Breast epithelium (tissue), 4 donors: ENCODE measurements at places on chromosomes 2 and 18. TPM values are rescaled to one million over a fixed set of nuclear protein-coding genes. Genes with fewer than 3 reads are reported as not detected.

GRCh38 chr2:202583709-202584219 is 51.0 kb upstream of the FAM117B start:
- no peak overlapping the region for H3K4me3 ChIP-seq
- H3K4me1 ChIP-seq, result no peaks in the 10 kb centered on the region
- DNase-seq, result no peak
- H3K27me3 ChIP-seq, result no peaks in the 10 kb centered on the region
- H3K27ac ChIP-seq, result no peak overlapping the region
- no peaks in the 10 kb centered on the region for H3K36me3 ChIP-seq

DNA sequence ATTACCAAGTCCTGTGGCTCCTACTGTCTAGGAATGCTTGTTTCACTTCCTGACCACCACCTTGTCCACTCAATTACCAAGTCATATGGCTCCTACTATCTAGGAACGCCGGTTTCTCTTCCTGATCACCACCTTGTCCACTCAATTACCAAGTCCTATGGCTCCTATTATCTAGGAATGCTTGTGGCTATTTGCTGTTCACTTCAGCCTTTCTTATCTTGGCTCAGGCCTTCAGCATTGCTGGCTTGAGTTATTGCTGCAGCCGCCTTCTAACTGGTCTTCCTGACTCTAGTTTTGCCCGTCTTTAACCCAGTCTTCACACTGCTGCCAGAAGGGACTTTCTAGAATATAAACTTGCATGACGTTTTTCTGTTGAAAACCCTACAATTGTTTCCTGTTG is 82.5 kb upstream of the GAREM1 start:
- no peaks in the 10 kb centered on the region for H3K36me3 ChIP-seq
- no peaks in the 10 kb centered on the region for H3K27me3 ChIP-seq
- H3K27ac ChIP-seq, result no peak overlapping the region
- no peaks in the 10 kb centered on the region for H3K4me1 ChIP-seq
- no peak for DNase-seq

- H3K27ac ChIP-seq, result no peak overlapping the region
- H3K36me3 ChIP-seq, result no peaks in the 10 kb centered on the region
- H3K4me3 ChIP-seq, result no peak overlapping the region
- no peaks in the 10 kb centered on the region for H3K4me1 ChIP-seq
Observed at GRCh38 chr2:190722835-190723234, 74.0 kb downstream of the NAB1 start.

DNA sequence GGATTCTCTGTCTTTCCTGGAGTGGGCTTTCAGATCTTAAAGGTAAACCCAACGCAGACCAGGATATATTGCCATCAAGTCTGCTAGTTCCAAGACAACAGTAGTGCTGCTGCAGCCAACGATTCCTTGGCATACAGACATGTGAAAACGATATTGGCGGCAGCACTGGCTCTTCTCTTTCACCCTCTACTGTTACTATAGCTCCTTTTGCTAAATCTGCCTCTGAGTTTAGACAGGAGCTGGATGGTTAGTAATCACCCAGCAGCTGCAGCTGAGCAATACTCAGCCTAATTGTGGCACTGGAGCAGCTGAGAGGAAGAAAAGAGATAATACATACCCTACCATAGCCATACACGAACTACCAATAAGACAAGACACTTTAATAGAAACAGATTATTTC is 4.0 kb downstream of the YES1 start:
- H3K4me1 ChIP-seq, result no peaks in the 10 kb centered on the region
- no peak overlapping the region for H3K4me3 ChIP-seq
- H3K27me3 ChIP-seq, result no peaks in the 10 kb centered on the region
- H3K36me3 ChIP-seq, result no peaks in the 10 kb centered on the region
- peak overlapping the region; percentile 25 for H3K27ac ChIP-seq

- no peaks in the 10 kb centered on the region for H3K27me3 ChIP-seq
- no peak overlapping the region for H3K27ac ChIP-seq
- H3K4me1 ChIP-seq, result no peaks in the 10 kb centered on the region
- no peak for DNase-seq
Observed at GRCh38 chr2:103594823-103595222, 833.0 kb downstream of the TMEM182 start.

GRCh38 chr2:226423498-226423960 is 376.1 kb downstream of the IRS1 start:
- H3K4me1 ChIP-seq, result no peaks in the 10 kb centered on the region
- no peak for DNase-seq
- no peak overlapping the region for H3K27ac ChIP-seq
- peak overlapping the region; percentile 40 for H3K4me3 ChIP-seq
- no peaks in the 10 kb centered on the region for H3K27me3 ChIP-seq

- peak overlapping the region; percentile 64 for H3K27ac ChIP-seq
- no peak for DNase-seq
- H3K27me3 ChIP-seq, result no peaks in the 10 kb centered on the region
- no peak overlapping the region for H3K4me3 ChIP-seq
- H3K4me1 ChIP-seq, result peaks cover 10% of the 10 kb centered on the region
Observed at GRCh38 chr2:47007223-47007825, 91.7 kb upstream of the MCFD2 start.

GRCh38 chr2:178891265-178891958 is 84.2 kb upstream of the TTN start:
- no peaks in the 10 kb centered on the region for H3K27me3 ChIP-seq
- DNase-seq, result no peak
- no peaks in the 10 kb centered on the region for H3K36me3 ChIP-seq
- H3K4me3 ChIP-seq, result no peak overlapping the region
- H3K4me1 ChIP-seq, result no peaks in the 10 kb centered on the region
- H3K27ac ChIP-seq, result no peak overlapping the region

DNA sequence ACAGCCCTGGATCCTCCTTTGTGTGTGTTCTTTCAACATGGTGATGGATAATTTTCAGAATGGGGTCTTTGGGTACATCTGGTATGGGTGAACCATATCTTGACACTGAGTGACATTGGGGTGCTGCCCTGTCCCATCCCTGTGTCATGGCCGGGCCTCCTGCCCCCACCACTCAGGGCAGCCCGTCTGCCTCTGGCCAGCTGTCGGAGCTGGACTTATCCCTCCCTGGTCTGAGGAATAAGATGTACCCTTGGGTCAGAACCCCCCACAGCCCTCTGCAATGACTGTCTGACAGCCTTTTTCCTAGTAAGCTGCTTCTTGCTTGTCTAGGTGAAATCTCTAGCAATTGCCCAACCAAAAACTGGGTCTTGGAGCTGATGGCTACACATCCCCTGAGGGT is 142.9 kb downstream of the SH3RF3 start:
- H3K4me3 ChIP-seq, result no peak overlapping the region
- no peaks in the 10 kb centered on the region for H3K36me3 ChIP-seq
- H3K27ac ChIP-seq, result no peak overlapping the region
- H3K27me3 ChIP-seq, result no peaks in the 10 kb centered on the region

DNA sequence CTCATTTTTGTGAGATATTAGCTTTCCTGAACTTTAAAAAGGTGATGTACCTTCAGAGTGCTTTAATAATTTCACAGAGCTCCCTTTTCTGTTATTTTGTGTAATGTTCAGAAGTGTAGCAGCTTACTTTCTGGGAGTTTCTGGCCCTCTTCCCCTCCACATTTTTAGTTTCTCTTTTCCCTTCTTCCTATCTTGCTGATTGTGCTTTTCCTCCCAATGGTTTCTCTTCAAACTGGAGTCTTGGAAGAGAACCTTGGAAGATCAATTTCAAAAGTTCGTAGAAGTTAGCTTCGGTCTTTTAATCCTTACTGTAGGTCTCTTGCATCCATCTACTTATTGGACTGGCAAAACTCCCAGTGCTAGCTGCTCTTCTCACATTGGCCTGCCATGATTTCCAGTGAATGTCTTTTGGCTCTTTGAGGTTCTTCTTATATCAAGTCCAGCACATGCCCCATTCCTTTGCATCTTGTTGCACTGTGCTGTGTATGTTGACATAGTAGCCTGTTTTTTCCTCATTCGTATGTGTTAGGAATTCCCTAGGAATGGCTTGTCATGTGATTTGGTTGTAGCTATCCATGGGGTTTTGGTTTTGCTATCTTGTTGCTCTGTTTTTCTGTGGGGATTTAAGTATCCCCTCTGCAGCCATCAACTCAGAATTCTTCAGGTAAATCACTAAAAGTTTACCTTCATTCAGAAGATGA is 7.8 kb downstream of the CCNT2 start:
- H3K4me3 ChIP-seq, result no peak overlapping the region
- no peak for DNase-seq
- H3K27ac ChIP-seq, result no peak overlapping the region
- no peaks in the 10 kb centered on the region for H3K36me3 ChIP-seq

DNA sequence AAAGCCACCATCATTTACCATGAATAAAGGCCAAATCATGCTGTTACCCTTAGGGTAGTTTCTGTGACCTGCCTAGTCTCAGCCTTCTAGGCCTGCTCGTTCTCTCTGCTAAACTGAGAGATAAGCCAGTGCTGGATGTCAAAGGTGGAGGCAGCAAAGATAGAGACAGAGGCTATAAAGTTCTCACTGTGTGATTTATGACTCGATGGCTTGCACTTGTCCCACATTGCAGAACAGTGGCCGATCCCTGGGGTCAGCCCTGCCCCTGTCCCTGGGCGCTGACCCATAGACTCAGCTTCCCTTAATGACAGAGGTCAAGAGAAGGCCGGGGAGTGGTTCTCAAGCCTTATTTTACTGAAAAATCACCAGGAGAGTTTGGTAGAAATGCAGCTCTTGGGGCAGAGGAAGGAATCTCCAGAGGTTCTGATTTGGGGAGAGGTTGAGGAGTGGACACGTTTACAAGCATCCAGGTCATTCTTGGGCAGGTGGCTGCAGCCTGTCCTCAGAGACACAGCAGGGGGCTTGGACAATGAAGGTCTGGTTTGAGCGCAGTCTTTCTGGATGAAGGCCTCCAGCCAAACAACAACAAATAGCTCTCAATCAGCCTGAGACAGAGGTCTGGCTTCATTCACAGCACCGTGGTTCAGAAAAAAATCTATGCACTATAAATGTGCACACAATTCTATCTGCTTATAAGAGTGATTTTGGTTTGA is 143.5 kb downstream of the ACKR3 start:
- H3K36me3 ChIP-seq, result no peaks in the 10 kb centered on the region
- no peaks in the 10 kb centered on the region for H3K27me3 ChIP-seq
- no peak overlapping the region for H3K4me3 ChIP-seq
- no peak overlapping the region for H3K27ac ChIP-seq
- no peaks in the 10 kb centered on the region for H3K4me1 ChIP-seq
- DNase-seq, result no peak

- H3K27me3 ChIP-seq, result no peaks in the 10 kb centered on the region
- no peak for DNase-seq
- H3K4me1 ChIP-seq, result no peaks in the 10 kb centered on the region
Observed at GRCh38 chr2:227788561-227789018, 25.1 kb upstream of the CCL20 start.

DNA sequence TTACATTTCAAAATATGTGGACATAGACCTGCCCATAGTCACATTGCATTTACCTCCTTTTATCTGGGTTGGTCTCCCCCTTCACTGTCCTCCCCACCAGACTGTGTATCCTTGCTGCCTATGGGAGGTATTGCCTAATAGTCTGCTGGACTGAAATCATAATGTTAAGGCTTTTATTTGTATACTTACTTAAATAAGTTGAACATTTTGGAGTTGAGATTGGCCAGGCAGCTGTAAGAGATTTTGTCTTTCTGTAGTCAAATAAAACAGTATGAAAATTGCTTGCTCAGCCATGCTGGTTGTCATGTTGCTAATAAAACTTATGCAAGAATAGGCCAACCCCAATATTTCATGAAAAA is 280.9 kb downstream of the PTPRM start:
- no peak overlapping the region for H3K4me3 ChIP-seq
- DNase-seq, result no peak
- H3K4me1 ChIP-seq, result no peaks in the 10 kb centered on the region
- no peaks in the 10 kb centered on the region for H3K36me3 ChIP-seq

GRCh38 chr2:236001166-236001828 is 166.9 kb downstream of the GBX2 start:
- no peak overlapping the region for H3K27ac ChIP-seq
- H3K4me1 ChIP-seq, result no peaks in the 10 kb centered on the region
- no peak for DNase-seq
- no peaks in the 10 kb centered on the region for H3K27me3 ChIP-seq
- no peak overlapping the region for H3K4me3 ChIP-seq

DNA sequence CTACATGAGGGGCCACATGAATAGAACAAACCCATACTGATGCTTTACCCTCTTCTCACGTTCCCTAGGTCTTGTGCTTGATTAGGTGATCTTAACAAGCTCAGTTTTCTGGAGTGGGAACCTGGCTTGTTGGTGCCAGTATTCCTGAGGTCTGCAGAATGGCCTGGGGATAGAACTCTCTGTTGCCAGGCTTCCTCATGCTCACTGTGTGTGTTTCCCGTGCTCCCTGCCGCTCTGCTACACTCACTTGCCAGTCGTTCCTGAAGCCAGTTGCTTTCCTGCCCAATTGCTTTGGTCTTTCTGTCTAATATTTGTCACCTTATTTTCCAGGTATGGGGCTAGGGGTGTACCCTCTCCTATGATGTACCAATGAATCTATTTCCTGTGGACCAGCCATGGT is 2111.5 kb upstream of the PIK3C3 start:
- H3K4me1 ChIP-seq, result no peaks in the 10 kb centered on the region
- no peak for DNase-seq
- H3K27me3 ChIP-seq, result no peaks in the 10 kb centered on the region
- H3K36me3 ChIP-seq, result no peaks in the 10 kb centered on the region
- no peak overlapping the region for H3K4me3 ChIP-seq
- no peak overlapping the region for H3K27ac ChIP-seq

GRCh38 chr2:198490748-198491147 is 686.4 kb downstream of the PLCL1 start:
- H3K27ac ChIP-seq, result no peak overlapping the region
- no peaks in the 10 kb centered on the region for H3K4me1 ChIP-seq
- no peaks in the 10 kb centered on the region for H3K27me3 ChIP-seq
- no peaks in the 10 kb centered on the region for H3K36me3 ChIP-seq

- H3K27ac ChIP-seq, result no peak overlapping the region
- H3K27me3 ChIP-seq, result no peaks in the 10 kb centered on the region
- no peak for DNase-seq
- no peak overlapping the region for H3K4me3 ChIP-seq
- H3K36me3 ChIP-seq, result no peaks in the 10 kb centered on the region
Observed at GRCh38 chr18:47469576-47469975, 218.1 kb upstream of the SKOR2 start.

GRCh38 chr2:74188018-74188601 is 9.4 kb upstream of the MOB1A start:
- H3K27me3 ChIP-seq, result no peaks in the 10 kb centered on the region
- H3K4me3 ChIP-seq, result no peak overlapping the region
- no peaks in the 10 kb centered on the region for H3K36me3 ChIP-seq
- peak overlapping the region; percentile 64 for H3K27ac ChIP-seq
- H3K4me1 ChIP-seq, result no peaks in the 10 kb centered on the region
- DNase-seq, result peak; percentile 85

- no peak overlapping the region for H3K4me3 ChIP-seq
- H3K27me3 ChIP-seq, result peaks cover 5% of the 10 kb centered on the region
- peak; percentile 46 for DNase-seq
- no peaks in the 10 kb centered on the region for H3K36me3 ChIP-seq
- no peaks in the 10 kb centered on the region for H3K4me1 ChIP-seq
Observed at GRCh38 chr2:29223851-29224692, 108.9 kb downstream of the CLIP4 start.

TEX44 gene
- total RNA-seq, result not detected

DYNAP gene
- not detected for total RNA-seq

SCYGR4 gene
- total RNA-seq, result not detected

METAP1D gene
- total RNA-seq, result 12.5 TPM

CD207 gene
- 0.88 TPM for total RNA-seq

CFAP65 gene
- total RNA-seq, result not detected

AMER3 gene
- not detected for total RNA-seq

FN1 gene
- total RNA-seq, result 295 TPM

DSG1 gene
- 2.6 TPM for total RNA-seq

SIGLEC15 gene
- 1.5 TPM for total RNA-seq
